ENCODE measurements at places on chromosomes 7 and 10.

- DNase-seq, result no peak
Observed at GRCh38 chr7:144729226-144729625, 106.6 kb downstream of the TPK1 start.

DNA sequence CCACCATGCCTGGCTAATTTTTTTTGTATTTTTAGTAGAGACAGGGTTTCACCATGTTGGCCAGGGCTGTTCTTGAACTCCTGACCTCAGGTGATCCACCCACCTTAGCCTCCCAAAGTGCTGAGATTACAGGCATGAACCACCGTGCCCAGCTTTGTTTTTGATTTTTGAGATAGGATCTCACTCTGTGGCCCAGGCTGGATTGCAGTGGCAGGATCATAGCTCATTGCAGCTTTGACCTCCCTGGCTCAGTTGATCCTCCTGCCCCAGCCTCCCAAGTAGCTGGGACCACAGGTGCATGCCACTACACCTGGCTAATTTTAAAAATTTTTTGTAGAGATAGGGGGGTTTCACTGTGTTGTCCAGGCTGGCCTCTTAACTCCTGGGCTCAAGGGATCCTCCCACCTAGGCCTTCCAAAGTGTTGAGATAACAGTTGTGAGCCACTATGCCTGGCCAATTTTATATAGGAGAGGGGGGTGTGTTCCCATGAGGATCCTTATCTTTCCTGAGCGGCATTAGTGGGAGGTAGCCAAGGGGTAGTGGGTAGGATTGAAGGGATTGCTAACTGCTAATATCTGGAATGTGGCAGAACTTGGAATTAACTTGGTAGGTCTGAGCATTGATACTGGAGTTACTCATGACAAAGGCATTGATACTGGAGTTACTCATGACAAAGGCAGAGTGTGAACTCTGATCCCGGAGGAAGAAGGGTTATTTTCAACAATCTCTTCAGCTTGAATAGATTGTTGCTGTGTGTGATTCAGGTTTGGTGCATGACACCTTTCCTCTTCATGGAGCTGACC lies 1.0 kb upstream of the NOLC1 start:
- no peak for DNase-seq

- DNase-seq, result no peak
Observed at GRCh38 chr10:24463611-24464426, 254.9 kb downstream of the KIAA1217 start.

GRCh38 chr10:114767986-114768821 lies 53.4 kb upstream of the FHIP2A start:
- no peak for DNase-seq

GRCh38 chr7:41774966-41775365 lies 72.1 kb upstream of the INHBA start:
- DNase-seq, result no peak

- no peak for DNase-seq
Observed at GRCh38 chr10:77349226-77349625, 288.4 kb downstream of the KCNMA1 start.

DNA sequence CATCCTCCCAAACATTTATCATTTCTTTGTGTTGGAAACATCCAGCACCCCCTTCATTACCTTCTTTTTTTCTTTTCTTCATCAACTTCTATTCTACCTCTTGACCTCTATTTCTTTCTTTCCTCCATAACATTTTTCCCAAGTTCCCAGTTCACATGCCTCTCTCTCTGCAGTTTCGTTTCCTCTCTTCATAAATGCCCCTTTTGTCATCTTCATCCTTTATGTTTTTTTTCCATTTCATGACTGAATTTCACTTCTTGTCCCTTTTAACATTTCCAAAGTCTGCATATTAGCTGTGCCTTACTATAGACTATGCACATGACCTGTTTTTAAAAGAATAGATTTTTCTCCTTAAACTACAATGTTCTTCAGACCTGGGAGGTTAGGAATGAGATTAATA lies 23.7 kb downstream of the CPN1 start:
- no peak for DNase-seq

GRCh38 chr7:85565276-85565675 lies 378.4 kb upstream of the SEMA3D start:
- no peak for DNase-seq

DNA sequence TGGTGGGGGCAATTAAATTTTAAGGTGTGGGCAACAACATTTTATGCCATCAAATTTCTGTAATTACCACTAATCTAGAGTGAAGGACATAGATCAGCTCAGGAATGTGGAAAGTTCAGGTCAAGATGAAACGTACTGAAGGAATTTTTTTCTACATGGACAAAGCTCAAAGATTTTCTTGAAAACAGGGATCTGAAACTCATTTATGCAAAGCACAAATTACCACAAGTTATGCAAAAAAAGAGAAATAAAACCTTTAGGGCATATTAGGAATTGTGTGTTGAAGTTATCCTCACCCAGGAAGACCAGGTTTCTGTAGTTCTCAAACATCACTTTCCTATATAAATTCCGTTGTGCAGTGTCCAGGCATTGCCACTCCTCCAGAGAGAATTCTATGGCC lies 18.9 kb downstream of the ZNF680 start:
- DNase-seq, result no peak

- no peak for DNase-seq
Observed at GRCh38 chr7:88106434-88106833, 113.4 kb downstream of the SRI start.

GRCh38 chr7:101121991-101122932 lies 4.6 kb upstream of the SERPINE1 start:
- no peak for DNase-seq

DNA sequence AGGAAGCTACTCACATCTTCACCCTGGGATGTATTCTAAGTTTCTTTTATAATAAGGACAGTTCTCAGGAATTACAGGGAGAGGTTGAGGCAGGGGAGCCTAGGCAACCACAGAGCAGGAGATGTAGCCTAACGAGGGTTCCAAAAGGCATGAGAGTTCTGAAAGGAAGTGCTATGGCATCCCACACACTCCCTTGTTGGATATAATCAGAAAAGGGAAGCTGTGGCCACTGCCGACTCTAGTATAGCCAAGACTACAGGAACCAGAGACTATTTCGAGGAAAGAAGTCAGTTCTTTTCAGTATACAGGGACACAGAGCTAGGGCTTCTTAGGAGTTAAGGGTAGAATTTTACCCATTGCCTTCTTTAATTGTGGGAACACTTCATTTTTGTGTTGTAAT lies 11.0 kb downstream of the PRR15 start:
- no peak for DNase-seq

GRCh38 chr10:98511876-98512275 lies 65.1 kb upstream of the HPS1 start:
- no peak for DNase-seq
